ENCODE measurements at places on chromosomes 12 and 14.

DNA sequence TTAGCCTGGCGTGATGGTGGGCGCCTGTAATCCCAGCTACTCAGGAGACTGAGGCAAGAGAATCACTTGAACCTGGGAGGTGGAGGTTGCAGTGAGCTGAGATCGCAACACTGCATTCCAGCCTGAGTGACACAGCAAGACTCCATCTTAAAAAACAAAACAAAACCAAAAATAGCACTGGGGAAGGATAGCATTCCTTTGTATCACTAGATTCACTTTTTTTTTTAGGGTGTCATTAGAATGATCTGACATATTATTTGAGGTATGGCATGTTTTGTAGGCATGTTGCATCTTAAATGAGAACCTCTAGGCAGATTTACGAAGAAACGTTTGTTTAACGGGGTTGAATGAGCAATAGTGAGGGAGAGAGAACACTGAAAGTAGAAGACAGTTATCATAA lies 16.8 kb upstream of the FAR2 start:
- no peak overlapping the region for H3K27ac ChIP-seq
- H3K27me3 ChIP-seq = no peaks in the 10 kb centered on the region

DNA sequence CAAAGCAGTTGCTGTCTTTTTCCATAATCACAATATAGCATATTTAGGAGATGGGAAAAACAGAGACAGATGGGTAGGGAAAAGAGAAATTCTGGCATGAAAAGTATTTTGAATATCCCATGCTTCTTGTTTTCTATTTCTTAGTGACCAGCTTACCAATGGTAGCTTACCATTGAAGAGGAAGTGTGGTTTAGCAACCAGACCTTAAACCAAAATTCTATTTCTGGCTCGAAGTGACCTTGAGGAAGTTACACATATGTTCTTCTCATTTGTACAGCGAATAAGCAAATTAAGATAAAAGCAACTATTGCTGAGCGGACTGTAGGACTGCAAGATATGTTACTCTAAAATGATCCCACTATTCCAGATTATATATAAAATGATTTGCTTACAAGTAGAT lies 82.9 kb downstream of the FGD4 start:
- H3K4me1 ChIP-seq = no peaks in the 10 kb centered on the region
- H3K27me3 ChIP-seq = no peaks in the 10 kb centered on the region
- H3K4me3 ChIP-seq = no peak overlapping the region
- H3K36me3 ChIP-seq = no peaks in the 10 kb centered on the region

DNA sequence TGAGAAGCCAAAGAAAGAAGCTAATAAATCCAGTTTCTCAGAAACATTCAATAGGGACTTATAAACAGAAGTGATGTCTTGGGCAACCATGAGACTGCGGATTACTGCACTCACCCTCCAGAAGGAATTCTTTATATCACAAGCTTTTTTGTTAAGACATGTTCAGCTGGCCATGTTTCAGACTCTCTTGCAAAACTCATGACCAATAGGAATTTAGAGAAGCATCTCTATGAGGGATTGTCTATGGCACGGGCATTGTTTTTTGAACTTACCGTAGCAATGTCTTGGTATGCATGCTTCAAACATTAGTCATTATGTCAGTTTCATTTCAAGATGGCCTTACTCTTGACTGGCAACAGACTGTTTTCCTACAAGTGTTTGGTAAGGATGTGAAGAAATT lies 15.5 kb upstream of the ZNF268 start:
- no peaks in the 10 kb centered on the region for H3K36me3 ChIP-seq
- H3K4me3 ChIP-seq = no peak overlapping the region
- no peaks in the 10 kb centered on the region for H3K27me3 ChIP-seq
- no peak overlapping the region for H3K27ac ChIP-seq

- H3K4me1 ChIP-seq = no peaks in the 10 kb centered on the region
- no peaks in the 10 kb centered on the region for H3K27me3 ChIP-seq
- DNase-seq = no peak
- no peak overlapping the region for H3K4me3 ChIP-seq
Measured at GRCh38 chr12:1844223-1844622, 23.9 kb downstream of the LRTM2 start.

DNA sequence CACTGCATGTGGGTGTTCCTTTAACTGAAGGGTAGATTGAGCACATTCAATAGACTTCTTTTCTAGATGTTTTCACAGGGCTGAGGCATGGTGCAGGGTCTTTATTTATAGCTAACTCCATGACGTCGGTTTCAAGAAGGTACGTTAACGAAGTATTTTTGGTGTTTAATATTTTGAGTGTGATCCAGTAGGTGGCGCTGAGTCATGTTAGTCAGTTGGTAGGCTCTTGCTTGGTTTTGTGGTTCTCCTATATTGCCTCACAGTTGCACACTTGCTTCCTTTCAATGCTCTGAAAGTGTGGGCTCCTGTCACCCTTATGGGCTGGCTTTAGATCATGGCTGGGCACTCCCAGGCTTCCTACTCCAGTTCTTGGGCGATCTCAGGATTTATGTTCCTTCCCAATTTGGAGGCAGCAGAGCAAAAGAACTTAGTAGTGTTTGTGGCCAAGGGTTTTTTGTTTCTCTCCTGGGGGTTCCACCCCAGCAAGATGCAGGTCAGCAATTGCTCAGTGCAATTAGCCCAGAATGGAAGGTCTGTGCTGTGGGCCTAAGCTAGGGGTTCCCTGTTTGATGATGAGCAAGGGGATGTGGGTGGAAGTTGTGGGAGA lies 471.6 kb upstream of the FOXG1 start:
- no peak overlapping the region for H3K27ac ChIP-seq
- no peak for DNase-seq
- H3K36me3 ChIP-seq = no peaks in the 10 kb centered on the region
- no peak overlapping the region for H3K4me3 ChIP-seq
